ENCODE measurements at places on chromosomes 1 and 21.

DNA sequence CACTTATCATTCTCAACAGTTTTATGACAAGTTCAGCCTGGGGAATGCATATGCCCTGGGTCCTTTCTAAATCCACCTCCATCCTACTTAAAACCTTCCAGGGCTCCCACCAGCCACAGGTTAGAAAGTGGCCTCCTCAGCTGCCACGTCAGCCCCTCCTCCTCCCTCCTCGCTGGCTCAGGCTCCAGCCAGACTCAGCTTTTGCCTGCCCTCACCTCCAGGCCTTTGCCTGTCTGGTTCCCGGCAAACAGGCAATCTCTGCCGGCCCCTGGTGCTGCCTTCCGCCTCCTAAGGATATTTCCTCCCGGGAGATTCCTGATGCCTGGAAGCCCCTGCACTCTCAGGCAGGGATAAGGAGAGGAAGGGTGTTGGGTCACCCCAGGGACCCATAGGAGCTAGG lies 9.5 kb downstream of the RHBG start:
- no peak for DNase-seq

DNA sequence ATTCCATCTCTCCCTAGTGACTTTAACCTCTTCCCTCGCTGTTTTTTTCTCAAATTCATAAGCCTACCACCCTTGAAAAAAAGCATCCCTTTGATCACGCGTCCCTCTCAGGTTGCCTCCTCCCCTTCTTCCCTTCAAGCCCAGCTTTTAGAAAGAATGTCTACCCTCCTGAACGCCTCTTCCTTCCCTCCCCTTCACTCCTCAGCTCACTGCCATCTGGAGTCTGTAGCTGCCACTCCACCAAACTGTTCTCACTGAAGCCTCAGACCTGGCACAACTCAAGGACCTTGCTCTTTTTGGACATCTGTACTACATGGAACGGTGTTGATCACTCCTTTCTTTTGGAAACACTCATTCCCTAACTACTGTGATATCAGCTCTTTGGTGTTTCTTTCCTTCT lies 80.6 kb downstream of the SLC25A24 start:
- no peak for DNase-seq

DNA sequence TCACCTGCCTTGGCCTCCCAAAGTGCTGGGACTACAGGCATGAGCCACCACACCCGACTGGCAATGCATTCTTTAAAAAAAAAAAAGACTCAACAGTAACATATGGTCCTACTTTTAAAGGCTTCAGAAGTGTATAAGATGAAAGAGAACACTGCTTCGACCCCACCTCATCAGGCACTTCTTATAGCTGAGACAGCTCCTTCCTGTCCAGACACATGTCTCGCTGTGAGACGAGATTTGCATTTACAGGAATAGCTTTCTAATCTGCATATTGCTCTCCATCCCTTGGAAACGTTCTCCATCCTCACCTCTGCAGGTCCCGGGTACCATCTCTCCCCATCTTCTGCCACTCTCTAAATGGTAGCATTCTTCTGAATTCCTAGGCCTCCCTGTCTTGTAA lies 6.7 kb downstream of the AZIN2 start:
- DNase-seq: no peak

GRCh38 chr1:181655756-181656155 lies 172.4 kb downstream of the CACNA1E start:
- DNase-seq: no peak

- no peak for DNase-seq
Measured at GRCh38 chr1:205565799-205566198, 61.3 kb downstream of the CDK18 start.

GRCh38 chr1:93614986-93615581 lies 66.6 kb downstream of the BCAR3 start:
- peak; percentile 95 for DNase-seq

- no peak for DNase-seq
Measured at GRCh38 chr1:42815941-42816584, 859 bp upstream of the ERMAP start.

DNA sequence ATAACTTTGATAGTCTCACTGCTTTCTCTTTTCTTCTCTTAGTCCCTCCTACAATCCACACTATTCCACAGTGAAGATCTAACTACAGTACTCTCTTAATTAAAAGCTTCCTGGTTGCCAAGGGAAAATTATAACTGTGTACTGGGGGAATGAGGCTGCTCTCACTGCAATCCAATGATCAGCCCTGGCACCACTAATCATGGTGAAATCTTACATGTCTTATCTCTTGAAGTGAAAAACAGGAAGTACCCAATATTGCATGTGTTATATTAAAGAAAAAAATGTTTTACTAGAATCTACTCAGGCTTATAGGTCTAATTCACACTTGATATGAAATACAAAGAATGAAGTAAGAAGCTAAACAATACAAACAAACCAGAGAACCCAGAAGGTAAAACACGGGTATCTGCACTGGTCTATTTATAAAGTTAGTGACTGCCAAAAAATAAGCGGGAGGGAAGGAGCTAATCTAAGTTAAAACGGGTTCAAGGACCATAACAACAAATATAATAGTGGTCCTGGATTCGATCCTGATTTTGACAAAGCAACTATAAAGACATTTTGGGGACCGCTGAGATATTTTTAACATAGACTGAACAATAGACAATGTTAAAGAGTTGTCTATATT lies 57.5 kb downstream of the RGS2 start:
- no peak for DNase-seq

- DNase-seq: no peak
Measured at GRCh38 chr21:14513804-14514203, 32.3 kb downstream of the SAMSN1 start.

DNA sequence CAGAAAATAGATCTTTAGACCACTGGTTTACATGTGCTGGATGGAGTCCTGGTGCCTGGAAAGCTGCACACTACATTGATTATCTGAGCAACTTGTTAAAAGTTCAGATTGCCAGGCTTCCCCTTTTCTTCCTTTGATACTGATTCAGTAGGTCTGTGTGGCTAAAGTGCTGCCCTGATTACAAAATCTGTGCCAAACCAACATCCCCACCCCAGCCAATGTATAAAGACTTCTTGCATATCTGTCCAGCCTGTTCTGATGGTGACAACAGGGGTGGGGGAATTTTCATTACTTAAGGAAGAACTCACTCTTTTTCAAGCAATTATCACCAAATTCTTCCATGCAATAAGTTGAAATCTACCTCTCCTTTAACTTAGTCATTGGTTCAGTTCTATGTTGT lies 135.5 kb downstream of the TNFSF18 start:
- no peak for DNase-seq

- no peak for DNase-seq
Measured at GRCh38 chr1:13829152-13829769, 129.3 kb downstream of the PRDM2 start.

DNA sequence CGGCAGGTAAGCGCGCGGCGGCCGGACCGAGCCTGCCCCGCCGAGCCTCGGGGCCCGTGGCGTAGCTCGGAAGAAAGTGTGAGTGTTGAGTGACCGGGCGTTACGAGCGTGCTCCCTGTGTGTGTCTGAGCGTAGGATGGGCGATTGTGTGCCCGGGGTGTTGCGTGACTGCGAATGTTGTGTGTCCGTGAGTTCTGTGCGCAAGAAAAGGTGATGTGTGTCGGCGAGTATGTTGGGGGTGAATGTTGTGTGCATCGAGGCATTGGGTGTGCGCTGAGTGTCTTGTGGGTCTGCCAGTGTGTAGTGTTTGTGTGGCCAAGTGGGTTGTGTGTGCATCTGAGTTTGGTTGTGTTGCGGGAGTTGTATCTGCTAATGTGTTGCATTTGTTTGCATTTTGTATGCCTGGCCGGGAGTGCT lies 398 bp downstream of the PTPRU start:
- DNase-seq: no peak

- DNase-seq: peak; percentile 36
Measured at GRCh38 chr1:228378090-228378872, 28.4 kb downstream of the TRIM11 start.

GRCh38 chr1:55781944-55782482 lies 566.8 kb upstream of the USP24 start:
- DNase-seq: peak; percentile 43

- no peak for DNase-seq
Measured at GRCh38 chr1:233359431-233359830, 31.9 kb downstream of the MAP3K21 start.

DNA sequence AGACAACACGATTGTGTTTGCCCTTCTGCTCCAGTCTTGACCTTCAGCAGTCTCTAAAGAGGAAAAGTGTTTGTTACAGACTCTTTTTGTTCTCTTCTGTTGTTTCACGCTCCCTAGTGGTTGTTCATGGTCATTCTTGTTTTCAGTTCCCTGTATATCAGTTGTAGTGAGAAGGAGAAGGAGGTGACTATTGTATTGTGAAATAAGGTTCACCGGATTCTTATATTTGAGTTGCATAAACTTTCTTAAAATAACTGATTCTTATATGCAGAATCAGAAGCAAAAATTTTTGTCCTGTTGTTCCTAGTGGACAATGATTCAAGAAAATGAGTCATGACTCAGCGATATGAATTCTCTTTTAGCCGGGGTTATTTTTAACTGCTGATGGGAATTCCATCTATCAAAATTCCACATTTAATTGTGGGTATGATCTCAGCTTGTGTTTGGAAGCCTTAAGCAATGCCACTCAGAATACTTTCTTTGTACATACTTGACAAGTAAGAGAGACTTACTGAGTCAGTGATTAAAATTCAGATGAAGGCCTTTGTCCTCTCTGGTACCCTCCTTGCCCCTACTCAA lies 152.2 kb downstream of the CLEC20A start:
- peak; percentile 87 for DNase-seq

DNA sequence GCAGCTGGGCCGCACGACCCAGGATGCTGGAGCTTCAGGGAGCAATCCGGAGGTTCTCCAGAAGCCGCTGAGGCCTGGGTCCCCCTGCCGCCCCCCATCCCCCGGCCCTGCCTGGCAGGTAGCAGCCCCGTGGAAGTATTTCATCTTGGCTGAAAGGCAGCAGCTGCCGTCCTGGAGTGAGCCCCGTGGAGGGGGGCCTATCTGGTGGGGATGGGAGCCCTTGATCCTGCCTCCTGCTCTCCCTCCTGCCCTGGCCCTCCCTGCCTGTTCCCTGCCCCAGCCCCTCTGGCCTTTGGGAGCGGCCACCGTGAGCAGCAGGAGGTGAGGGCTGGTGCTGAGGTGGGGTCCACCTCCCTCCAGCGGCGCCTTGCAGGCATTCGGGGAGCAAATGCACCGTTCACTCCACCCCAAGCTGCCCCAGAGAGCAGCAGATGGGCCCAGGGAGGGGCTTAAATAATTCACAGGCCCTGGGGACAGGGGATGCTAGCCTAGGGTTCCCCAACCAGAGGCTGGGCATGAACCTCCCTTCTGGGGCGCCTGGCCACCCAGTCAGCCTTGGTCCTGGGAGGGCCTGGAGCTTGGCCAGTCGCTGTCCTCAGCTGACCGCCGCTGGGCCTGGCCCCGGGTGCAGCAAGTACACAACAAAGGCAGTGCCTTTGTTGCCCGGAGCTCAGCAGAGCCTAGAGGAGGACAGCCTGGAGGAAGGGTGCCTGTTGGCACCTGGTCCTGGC lies 23.7 kb upstream of the PLCH2 start:
- no peak for DNase-seq

GRCh38 chr1:247336390-247336789 lies 4.7 kb upstream of the ZNF496 start:
- DNase-seq: no peak

DNA sequence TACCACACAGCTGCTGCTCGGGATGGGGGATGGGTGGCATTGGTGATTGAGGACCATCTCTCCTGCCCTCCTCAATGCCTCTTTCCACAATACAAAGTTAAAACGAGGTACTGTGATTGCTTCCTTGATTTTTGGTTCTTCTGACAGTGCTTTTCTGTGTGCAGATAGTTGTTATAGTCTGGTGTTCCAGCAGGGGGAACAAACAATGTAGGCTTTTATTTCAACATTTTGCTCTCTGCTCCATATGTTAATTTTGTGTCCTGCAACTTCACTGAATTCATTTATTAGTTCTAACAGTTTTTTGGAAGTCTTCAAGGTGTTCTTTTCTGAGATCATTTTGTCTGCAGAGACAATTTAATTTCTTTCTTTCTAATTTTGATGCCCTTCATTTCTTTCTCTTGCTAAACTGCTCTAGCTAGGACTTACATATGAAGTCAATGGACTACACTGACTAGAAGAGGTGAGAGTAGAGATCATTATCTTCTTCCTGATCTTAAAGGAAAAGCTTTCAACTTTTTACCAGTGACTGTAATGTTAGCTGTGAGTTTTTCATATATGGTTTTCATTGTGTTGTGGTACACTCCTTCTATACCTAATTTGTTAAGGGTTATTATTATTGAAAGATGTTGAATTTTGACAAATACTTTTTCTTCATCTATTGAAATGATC lies 45.4 kb downstream of the TNFSF18 start:
- DNase-seq: no peak

GRCh38 chr1:3366126-3367051 lies 88.1 kb upstream of the ARHGEF16 start:
- no peak for DNase-seq

- no peak for DNase-seq
Measured at GRCh38 chr1:201178718-201179117, 11.9 kb upstream of the IGFN1 start.

- DNase-seq: no peak
Measured at GRCh38 chr21:34690041-34690792, 21.4 kb downstream of the CLIC6 start.

DNA sequence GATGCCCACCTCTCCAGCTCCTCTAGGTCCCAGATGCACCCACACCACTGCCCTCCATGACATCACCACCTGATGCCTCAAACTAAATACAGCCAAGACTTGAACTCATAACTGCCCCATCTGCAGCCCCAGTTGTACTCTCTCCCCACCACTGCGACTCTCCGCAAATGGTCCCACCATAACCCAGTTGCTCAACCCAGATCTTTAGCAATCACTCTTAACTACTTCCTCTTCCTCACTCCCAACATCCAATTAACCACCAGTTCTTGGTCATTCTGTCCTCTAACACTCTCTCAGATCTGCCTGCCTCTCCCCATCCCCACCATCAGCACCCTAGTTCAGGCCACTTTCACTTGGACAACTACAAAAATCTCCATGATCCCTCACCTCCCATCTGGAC lies 36.8 kb upstream of the PLA2G2C start:
- no peak for DNase-seq

- DNase-seq: no peak
Measured at GRCh38 chr21:39663742-39664492, 51.2 kb downstream of the B3GALT5 start.

DNA sequence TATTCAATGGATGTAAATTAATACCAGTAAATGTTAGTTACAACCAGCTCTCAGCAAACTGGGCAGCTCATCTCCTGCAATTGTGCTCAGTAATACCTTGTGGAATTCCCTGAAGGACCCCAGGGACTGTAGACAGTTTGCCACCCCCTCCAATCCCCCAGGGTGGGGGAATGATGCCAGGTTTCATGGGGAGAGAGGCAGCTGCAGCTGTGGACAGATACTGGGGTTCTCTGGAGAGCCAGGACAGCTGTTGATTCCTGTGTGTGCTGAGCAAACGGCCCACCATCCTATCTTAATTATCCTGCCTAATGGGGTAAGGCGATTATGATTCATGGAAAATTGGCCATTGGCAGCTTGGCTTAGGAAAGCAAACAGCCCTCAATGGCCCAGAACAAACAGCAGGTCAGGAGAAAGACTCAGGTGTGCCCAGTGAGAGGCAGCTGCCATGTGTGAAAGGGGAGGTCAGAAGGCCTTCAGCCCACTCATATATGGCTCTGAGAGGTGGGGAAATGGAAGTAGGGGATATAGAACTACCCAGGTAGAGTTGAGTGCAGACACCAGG lies 148.9 kb upstream of the CTTNBP2NL start:
- DNase-seq: no peak

GRCh38 chr1:203765029-203765837 lies at the start of gene LAX1:
Gene LAX1, plus strand, starts transcription at chr1:203765183. Its CDS starts 383 bp downstream, at chr1:203765566.
- DNase-seq: no peak

Measured in fibroblast of skin of left biceps (primary cell).